ENCODE measurements at places on chromosomes 7 and 10.

- DNase-seq, result peak; percentile 95
Measured at GRCh38 chr7:23471106-23471859, 992 bp upstream of the IGF2BP3 start.

GRCh38 chr10:80517416-80518142, 20.1 kb upstream of the SH2D4B start:
- no peak for DNase-seq

- no peak for DNase-seq
Measured at GRCh38 chr10:117596706-117597105, 54.2 kb downstream of the EMX2 start.

GRCh38 chr7:9711259-9711918, 1262.3 kb upstream of the PHF14 start:
- no peak for DNase-seq

GRCh38 chr7:102244601-102245000, 42.1 kb upstream of the SH2B2 start:
- no peak for DNase-seq

- peak; percentile 69 for DNase-seq
Measured at GRCh38 chr7:147276783-147277370, 1160.3 kb downstream of the CNTNAP2 start.

GRCh38 chr10:74460812-74461211, 309.8 kb downstream of the ADK start:
- no peak for DNase-seq

- no peak for DNase-seq
Measured at GRCh38 chr10:80351220-80351619, 5.3 kb downstream of the DYDC1 start.

DNA sequence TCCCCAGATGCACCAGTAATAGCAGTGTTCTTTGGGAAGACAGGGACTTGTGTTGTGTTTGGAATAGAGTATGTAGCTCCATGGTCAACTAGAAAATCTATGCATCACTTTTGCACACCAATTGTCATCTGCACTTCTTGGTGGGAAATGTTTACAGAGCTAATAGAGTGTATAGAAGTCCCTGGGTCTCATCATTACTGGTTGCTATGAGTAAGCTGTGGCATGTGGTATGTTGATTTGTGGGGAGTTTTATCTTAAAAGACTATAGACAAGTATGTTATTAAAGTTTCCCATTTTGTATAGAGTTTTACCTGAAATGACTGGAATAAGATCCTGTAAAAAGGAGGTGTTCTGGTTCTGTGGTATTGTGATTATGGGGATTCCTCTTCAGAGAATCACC, 55.4 kb upstream of the PRSS1 start:
- no peak for DNase-seq

DNA sequence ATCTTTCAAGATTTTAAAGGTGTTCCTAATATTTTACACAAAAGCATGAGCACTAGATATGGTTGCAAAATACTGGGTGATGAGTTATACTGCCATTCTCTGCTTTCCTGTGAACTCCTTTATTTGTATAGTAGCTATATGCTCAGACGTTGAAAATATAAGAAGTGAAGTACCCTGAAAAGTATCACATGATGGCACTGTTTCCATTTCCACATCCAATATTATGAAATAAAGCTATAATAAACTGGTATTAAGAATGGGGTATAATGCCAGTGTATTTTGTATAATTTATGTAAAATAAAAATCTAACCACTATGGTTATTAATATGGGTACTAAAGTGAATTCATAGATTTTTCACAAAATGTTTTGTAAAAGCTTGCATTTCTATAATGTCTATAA, 79.6 kb upstream of the FOXP2 start:
- DNase-seq, result peak; percentile 9

DNA sequence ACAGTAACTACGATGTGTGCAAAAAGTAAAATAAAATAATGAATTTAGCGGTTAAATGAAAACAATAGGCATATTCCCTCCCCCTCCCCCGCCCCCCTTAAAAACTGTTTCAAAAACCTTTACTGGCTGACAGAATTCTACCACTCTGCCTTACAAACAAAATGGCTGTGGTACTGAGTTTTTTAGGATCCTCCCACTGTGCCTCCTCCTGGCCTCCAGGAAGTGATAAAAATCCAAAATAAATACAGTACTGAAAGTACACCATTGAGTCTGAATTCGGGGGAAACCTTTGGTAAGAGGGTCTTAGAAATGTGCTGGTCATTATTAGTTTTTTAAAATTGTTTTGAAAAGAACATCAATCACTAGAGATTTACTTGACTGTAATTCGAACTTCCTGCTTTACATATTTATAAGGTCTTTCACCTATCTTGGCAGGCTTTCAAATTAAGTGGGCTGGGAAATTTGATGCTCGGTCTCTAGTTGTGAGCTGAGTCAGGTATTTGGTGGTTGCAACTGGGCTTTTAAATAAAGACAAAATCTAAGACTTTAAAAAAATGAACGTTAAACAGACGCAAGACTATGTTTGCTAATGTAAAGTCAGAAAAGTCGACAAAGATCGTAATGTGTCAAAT, 32.5 kb upstream of the EPC1 start:
- DNase-seq, result peak; percentile 94

DNA sequence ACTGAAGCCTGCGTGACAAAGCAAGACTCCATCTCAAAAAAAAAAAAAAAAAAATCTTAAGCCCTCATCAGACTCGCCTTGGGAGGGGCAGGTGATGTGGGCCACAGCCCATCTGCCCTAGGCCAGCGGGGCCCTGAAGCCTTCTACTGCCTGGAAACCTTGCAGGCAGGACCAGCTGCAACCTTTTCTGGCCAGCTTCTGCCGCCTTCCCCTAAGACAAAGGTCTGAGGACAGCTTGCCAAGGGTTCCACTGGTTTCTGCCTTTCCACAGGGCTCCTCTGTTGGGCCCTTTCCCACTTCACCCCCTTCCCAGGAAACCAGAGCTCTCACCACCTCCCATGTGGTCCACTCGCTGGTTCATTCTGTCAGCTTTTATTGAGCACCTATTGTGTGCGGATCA, 35.2 kb downstream of the UBTD1 start:
- DNase-seq, result no peak

- DNase-seq, result no peak
Measured at GRCh38 chr10:102120991-102121738, 997 bp upstream of the LDB1 start.

- DNase-seq, result no peak
Measured at GRCh38 chr7:109751241-109751640, 1181.6 kb downstream of the DNAJB9 start.
